ENCODE measurements at places on chromosomes 3 and 15.
A peak's percentile ranks its signal among the peaks of the same experiment; 100 is the strongest.

GRCh38 chr15:98599909-98600691, 48.2 kb upstream of the IGF1R start:
- peak; percentile 11 for DNase-seq

DNA sequence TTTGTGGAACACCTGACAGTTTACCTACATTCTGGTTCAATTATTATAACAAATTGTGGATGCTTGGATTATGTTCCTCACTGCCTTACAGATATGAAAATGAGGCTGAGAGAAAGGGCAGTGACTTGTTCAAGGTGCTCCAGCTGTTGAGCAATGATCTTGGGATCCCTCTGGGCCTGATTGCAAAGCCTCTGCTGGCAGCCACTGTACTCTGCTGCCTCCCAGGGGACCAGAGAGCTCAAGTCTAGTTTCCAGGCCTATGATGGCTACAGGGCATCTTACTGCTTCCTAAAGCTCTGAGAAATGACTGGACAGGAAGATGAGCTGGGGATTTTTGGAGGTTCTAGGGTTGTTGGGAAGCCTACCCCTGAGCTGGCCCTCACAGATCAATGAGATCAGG, 2.3 kb upstream of the SHC4 start:
- no peak for DNase-seq

DNA sequence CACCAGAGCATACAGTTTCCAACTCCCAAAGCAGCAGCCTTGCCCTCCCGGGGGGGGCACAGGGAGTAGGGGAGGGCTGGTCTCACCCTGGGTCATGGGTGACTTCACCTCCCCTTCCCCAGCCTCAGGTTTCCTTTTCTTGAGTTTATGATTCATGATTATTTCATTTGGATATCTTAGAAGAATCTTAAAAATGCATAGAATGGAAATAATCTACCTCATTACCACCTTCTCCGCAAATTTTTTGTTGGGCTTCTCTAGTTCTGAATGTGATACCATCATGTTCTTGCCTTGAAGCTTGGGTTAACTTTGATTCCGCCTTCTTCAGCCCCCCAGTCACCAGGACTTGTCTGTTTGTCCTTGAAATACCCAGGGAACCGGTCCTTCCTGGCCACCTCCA, 148.8 kb upstream of the ROPN1 start:
- no peak for DNase-seq

DNA sequence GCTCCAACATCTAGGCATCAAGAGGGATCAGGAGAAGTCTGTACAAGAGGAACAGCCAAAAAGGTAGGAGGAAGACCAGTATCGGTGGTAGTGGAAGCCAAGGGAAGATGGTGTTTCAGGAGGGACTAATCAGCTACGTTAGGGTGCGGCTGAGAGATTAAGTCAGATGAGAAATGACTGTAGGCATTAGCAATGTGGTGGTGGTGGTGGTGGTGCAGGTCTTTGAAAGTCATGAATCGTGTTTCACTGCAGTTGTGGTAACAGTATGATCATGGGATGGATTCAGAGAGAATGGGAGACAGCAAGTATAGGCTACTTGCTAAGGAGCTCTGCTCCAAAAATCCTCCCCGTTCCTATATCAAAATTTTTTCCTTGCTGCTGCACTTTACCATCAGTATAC, 35.5 kb downstream of the ASTE1 start:
- DNase-seq = no peak

GRCh38 chr3:163175970-163176369, 1679.4 kb downstream of the OTOL1 start:
- DNase-seq = no peak

- DNase-seq = no peak
Measured at GRCh38 chr3:155130001-155130400, 49.9 kb downstream of the MME start.

DNA sequence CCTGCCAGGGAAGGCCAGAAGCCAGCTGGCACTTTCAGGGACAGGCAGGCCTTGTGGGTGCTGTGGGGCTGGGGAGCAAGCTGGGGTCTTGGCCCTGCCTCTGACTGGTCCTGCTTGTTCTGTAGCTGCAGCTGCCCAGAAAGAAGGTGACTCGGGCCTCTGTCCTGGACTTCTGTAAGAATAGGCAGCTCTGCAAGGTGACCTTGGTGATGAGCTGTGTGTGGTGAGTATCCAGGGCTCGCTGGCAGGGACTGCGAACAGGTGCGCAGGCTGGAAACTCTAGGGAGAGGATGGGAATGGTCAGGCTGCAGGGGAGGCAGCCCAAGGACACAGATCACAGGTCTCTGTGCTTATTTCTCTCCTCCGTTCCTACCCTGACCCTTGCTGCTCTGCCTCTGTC, 31.2 kb downstream of the SLC22A14 start:
- DNase-seq = no peak

DNA sequence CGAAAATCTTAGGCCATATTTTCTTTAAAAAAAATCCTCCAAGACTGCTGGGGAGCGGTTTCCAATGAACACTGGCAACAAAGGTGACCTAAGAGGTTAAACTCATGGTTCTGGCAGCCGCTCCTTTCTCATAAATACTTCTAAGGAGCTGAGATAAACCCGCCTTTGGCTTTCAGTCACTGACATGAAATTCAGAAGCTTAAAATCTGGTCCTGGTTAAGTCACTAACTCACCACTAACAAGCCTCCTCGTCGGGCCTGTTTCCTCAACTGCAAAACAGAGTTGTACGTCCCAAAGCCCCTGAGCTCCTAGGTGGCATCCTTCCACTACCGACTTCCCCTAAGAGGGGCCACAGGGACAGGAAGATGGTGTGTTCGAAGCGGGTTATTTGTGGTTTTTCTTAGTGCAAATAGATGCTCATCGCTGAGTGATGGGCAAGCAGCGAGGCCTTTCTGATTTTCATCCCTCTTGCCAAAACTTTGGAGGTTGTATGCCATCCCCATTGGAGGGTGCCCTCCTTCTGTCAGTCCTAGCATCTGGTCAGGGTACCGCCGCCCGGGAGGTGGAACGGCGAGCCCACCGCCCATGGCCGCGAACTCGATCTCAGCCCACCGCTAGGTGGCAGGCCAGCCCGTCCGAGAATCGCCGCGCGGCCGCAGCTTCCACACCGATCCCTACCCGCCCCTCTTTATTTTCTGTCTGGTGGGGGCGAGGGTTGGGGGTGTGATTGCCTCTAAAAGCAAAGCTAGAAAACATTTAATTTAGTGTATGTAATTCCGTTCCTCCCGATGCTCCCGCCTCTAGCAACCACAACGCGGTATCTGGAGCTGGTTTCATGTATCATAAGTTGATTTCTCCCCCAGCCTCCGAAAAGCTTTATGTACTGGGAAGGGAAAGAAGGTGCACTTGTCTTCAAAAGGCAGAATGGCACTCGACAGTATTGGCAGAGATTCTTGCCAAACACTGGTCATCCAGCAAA, 4.6 kb downstream of the BCL6 start:
- no peak for DNase-seq

GRCh38 chr15:59124261-59124660, 19.3 kb downstream of the CCNB2 start:
- no peak for DNase-seq

DNA sequence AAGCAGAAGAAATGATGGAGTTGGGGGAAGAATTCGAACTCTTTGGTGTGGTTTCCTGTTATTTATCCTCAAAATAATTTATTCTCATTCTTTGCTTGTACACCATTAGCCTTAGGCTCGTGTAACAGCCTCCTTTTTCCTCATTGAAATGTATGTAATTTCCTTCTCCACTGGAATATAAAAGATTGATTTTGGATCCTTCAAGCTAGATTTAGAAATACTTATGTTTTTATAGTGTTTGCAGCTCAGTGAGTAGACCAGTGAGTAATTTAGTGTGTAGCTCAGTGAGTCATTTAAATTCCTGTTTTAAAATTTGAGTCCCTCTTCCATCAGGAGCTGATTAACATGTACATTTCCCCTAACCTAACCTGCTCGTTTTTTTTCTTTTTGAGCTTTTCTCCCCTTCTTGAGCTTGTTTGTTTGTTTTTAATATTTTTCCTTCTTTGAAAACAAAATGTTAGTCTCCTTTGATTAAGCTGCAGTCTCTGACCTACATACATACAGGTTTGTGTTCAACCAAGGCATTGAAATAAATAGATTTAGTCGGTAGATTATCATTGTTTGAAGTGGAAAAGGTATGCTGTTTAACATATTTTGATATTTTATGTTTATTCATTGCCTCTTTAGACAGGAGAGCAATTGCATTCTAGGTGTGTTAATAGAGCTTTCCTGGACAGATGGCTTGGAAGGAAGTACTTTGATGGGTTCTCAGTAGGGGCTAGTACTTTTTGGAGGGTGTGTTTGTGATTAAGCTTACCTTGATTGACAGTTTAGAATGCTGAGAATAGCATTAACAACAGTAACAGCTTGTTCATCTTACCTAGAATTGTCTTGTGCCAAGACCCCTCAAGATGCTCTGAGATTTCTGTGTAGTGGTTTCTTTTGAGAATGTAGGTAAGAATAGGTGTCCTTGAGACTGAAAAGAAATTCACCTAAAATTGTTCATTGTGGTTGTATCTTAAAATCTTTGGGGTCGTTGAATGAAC, 5.9 kb downstream of the USP3 start:
- no peak for DNase-seq

GRCh38 chr3:49867871-49868321, 1.8 kb downstream of the CAMKV start:
- DNase-seq = no peak

DNA sequence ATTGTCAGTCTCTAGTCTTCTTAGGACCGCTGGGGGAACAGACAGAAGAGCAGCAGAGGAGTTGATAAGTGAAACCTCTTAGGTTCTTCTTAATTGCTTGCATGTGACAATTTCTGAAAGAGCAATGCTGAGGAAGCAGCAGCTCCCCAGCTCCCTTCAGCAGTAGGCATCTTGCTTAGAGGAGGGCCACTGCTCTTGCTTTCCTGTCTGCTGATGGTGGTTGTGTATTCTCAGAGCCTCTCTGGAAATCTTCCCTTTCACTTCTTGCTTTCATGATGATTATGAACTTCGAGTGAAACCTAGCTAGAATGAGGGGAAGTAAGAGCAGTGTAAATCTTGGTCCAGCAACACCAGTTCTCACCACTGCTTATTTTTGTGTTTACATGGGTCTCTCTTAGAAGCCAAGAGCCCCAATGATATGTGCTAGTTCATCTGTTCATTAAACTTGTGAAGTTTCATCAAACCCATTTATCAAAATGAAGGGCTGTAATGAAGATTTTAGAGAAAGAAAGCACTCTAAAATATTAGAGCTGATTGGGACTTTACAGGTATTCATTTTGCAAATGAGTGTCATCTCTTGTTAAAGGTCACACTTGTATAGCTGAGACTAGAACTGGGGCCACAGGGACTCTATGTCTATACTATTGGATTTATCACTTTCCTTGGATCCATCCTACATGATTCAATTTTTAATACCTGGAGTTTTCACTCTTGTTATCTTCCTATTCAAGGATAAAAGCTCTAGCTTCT, 246.7 kb downstream of the LPP start:
- DNase-seq = no peak

GRCh38 chr3:195110647-195111318, 160.2 kb downstream of the XXYLT1 start:
- no peak for DNase-seq

DNA sequence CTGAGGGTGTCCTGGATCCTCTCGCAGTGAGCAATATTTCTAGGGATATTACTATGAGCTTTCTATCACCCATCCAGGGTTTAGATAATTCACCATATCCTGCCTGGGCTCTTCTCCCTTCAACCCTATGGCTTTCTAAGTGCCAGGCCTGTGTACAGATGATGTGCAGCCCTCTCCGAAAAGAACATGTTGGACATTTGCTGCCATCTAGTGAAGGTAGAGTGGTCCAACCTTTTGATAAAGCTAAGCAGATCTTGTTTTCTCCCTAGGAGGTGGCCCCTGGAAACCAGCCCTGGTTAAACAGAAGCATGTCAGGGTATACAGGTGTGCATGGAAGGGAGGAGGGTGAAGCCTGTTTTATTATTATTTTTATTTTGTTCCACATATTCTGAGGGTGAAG, 27.9 kb upstream of the SCN10A start:
- DNase-seq = no peak

DNA sequence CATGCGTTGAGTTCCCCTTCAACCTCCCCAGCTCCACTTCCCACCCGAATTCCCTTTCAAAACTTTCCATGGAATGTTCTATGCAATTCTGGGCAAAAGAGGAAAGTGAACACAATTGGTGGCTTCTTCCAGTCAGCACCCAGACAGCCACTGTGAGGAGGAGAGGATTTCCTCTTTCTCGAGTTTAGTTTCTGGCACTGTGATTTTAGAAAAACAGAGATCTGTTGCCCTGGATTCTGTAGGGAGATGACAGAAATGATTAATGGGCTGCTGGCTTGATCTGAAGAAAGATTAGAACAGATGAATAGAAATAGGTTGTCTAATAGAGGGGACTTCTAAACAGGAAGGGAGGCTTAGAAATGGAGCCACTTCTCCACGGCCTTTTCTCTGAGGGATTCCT, 172.0 kb downstream of the MCTP2 start:
- no peak for DNase-seq

GRCh38 chr15:40040770-40041169, 1.8 kb upstream of the SRP14 start:
- no peak for DNase-seq

DNA sequence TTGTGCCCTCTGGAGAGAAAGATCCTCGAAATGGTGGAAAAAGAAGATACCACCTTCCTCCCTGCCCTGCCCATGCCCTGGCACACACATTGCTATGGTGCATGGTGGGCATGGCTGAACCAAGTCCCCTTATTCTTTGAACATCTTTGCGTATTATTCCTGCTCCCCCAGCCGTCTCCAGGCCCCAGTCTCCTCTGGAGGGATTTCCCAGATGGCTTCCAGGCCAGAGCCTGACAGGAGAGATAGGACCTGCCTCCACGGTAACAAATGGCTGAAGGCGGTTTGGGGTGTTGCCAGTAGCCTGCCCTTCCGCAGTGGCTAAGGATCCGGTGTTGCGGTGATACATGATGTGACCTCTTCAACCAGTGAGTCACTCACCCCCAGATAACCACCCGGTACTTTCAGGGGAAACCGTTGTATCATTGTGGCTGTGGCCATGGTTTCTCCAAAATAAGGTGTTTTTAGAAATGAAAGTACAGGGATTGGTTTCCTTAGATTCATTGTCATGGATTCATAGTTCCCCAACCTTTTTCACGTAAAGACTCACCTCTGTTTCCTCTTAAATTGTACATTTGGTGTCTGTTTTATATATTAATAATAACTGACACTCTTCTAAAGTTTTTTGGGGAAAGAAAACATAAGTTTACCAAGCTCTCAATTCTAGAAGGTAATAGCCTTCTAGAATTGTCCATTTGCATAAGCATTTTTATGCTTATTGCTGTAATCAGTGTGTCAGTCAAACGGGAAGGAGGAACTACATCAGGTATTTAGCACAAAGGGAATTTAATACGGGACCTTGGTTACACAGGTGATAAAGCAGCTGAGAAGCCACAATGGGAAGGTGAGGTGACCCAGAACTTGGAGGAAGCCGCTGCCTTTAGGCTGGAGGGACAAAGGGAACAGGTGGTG, 25.9 kb downstream of the SMAD3 start:
- DNase-seq = peak; percentile 64

- DNase-seq = no peak
Measured at GRCh38 chr15:72193836-72194396, 3.7 kb downstream of the GRAMD2A start.

- no peak for DNase-seq
Measured at GRCh38 chr3:3200632-3201212, 21.2 kb upstream of the CRBN start.

GRCh38 chr3:128845778-128846485, 33.5 kb upstream of the ACAD9 start:
- DNase-seq = peak; percentile 60

GRCh38 chr3:119669906-119670570, 7.2 kb downstream of the COX17 start:
- no peak for DNase-seq

GRCh38 chr3:101873619-101874018, 24.3 kb downstream of the NFKBIZ start:
- DNase-seq = no peak
